Fibroblast of villous mesenchyme (primary cell): ENCODE measurements at places on chromosomes 12 and 14.
A peak's percentile ranks its signal among the peaks of the same experiment; 100 is the strongest.

DNA sequence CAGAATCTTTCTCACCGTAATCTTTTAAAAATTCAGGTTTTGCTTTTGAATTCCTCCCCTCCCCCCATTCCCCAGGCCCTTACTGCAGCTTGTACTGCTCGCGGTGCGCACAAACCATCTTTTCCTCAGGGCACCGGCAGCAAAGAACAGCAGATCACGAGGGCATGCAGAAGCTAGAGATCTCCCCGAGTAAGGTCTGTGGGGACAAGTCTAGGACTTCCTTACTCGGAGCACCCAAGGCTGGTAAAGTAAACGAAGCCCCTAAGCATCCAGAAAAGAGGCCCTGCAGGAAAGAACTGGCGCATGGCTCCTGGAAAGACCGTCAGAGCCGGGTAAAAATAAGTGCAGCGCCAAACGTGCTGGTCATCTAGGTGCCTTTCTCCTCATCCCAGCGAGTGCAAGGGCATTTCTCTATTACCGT is 727 bp downstream of the LDHB start:
- DNase-seq, result peak; percentile 63

GRCh38 chr14:53888535-53889386 is 67.9 kb downstream of the BMP4 start:
- DNase-seq, result no peak

GRCh38 chr14:80924365-80925103 is 17.0 kb downstream of the CEP128 start:
- no peak for DNase-seq

GRCh38 chr14:95444132-95445129 is 72.0 kb downstream of the SYNE3 start:
- no peak for DNase-seq

DNA sequence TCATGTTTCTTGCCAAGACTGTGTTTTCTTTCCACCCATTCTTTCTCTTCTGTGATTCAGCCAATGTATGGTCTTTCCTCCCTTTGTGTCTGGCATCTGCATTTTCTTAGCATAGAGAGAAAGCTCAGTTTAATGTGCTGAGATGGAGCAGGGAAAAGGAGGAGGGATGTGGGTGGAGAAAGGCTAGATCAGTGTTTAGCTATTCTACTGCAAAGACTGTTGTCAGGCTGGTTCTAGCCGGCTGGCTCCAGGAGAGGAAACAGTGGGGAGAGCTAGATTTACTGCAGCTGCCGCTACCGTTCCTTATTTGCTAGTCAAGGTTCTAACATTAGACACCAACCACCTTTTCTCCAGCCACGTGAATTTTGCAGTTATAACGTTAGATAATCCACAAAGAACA is 5.2 kb upstream of the RIMKLB start:
- DNase-seq, result peak; percentile 33

GRCh38 chr12:12470751-12471306 is 91.8 kb downstream of the DUSP16 start:
- DNase-seq, result no peak

DNA sequence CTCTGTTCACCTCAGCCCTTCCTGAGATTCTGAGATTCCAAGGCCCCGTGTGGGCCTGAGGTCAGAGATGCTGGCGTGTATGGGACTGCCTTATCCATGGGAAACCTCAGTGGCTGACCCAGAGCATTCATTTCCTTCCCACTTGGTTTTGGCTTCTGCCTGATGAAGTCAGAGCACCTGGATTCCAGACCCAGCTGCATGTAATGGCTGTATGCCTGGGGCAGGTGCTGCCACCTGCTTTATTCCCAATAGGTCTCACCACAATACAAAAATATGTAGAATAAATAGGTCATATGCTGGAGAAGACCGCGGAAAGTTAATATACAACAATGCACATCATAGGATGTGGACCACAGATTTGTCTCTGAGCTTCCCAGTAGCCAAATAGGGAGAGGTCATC is 25.6 kb downstream of the FIGNL2 start:
- DNase-seq, result no peak

DNA sequence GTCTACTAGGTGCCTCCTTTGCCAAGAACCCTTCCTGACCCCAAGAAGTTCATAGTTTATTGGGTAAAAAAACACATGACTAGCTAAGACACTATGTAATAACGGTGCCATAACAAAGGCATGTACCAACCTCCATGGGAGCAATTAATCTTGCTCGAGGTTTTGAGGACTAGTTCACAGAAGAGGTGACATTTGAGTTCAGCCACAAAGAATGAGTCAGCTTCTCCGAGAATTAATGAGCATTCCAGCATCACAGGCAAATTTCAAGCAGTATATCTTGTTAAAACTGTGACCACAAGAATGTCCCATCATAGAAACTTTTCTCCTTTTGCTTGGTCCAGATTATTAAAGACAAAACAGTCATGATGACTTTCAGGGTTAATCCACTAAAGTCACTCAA is 113.0 kb upstream of the RAP1B start:
- DNase-seq, result peak; percentile 96

- no peak for DNase-seq
Measured at GRCh38 chr14:106549064-106549463, 1022.7 kb downstream of the TMEM121 start.

DNA sequence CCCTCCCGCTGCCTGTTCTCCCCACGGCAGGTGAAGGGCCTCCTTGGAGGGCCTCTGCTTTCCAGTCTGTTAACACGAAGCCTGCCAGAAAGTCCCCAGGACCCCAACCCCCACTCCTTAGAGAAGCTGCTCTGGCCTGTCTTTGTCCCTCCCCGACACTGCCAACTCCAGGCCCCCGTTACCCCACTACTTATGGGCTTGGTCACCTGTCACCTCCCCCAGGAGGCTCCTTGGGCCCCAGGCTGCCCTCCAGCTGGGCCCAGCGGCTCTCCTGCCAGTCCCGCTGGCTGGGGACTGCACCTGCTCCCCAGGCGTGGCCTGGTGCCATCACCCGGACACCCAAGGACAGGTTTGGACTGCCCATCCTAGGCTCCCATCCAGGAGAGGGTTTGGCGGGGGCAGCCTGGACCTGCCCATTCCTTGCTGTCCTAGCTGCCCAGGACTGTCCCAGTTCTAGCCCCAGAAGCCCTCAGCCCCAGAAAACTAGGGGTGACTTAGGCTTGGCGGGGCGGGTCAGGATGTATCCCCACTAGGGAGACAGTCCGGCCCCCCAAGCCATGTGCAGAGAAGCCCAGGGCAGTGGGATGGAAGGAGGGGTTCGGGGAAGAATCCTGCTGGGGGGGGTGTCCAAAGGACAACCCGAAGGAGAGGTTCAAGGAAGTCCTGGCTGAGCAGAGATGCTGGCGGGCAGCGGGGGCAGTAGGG is 155.7 kb upstream of the C14orf180 start:
- no peak for DNase-seq

DNA sequence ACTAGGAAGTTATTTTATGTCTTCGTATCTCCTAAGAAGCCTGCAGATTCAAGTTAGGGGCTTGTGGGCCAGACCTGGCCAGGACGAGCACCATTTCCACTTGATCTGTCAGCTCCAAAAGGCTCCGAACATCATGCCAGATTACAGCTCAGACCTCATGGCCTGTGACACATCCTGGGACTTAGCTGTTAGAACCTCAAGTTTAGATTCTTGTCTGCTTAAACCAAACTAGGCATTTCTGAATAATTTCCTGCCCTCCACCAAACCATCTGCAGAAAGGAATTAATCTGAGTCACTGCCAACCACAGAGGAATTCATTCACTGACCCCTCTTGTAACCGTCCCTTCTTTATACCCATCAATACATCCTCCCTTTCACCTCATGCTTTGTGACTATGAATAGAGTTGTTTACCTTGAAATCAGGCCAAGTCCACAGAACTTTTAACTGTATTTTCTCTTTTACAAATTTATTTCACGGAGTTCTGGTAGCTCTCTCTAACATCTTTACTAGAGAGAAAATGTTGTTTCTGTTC is 120.3 kb downstream of the FBXL14 start:
- peak; percentile 94 for DNase-seq

GRCh38 chr14:81303258-81303935 is 82.6 kb upstream of the GTF2A1 start:
- no peak for DNase-seq

GRCh38 chr12:103350116-103350515 is 145.7 kb downstream of the C12orf42 start:
- DNase-seq, result no peak

- DNase-seq, result no peak
Measured at GRCh38 chr12:104460973-104461698, 4.4 kb downstream of the CHST11 start.

- DNase-seq, result no peak
Measured at GRCh38 chr12:85301051-85301450, 21.0 kb downstream of the ALX1 start.

DNA sequence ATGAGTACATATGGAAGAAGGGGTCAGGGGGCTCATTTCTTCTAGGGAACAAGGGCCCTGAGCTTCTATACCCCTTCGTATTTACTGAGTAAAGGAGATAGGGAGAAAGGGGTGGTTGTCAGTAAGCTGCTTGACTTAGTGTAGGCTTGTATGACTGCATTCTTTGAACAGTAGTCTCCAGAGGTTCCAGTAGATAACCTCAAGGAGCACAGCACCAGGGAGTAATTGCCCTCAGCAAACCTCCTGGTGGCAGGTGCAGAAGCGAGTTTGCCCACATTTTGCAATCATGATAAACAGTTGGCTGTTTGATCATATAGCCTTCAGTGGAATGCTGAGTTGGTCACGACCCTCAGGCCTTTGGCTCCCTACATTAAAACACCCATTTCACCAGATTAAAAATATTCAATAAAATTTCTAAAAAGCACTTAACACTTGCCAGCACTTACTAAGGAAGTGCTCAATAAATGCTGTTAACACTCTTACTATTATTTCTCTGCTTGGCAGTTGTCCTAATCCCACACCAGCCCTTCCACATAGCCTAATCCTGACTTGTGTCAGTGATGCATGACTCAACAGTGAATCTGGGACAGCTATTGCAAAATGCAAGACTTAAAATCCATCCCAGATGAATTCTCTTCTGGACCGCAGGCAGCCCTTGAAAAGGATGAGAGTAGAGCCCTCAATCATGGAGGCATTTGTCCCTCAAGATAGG is 3.7 kb upstream of the DHRS4L2 start:
- DNase-seq, result peak; percentile 97

DNA sequence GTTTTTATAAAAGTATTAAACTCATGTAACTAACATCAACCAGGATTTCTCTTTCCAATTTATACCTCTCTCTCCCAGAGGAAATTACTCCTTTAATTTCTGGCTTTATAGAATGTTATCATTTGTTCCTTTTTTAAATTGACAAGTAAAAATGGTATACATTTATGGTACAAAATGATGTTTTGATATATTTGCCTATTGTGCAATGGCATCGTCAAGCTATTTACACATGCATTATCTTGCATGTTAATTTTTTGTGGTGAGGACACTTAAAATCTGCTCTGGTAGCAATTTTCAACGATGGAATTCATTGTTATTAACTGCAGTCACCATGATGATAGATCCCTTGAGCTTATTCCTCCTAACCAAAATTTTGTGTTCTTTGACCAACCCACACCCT is 149.0 kb upstream of the NAV3 start:
- no peak for DNase-seq

DNA sequence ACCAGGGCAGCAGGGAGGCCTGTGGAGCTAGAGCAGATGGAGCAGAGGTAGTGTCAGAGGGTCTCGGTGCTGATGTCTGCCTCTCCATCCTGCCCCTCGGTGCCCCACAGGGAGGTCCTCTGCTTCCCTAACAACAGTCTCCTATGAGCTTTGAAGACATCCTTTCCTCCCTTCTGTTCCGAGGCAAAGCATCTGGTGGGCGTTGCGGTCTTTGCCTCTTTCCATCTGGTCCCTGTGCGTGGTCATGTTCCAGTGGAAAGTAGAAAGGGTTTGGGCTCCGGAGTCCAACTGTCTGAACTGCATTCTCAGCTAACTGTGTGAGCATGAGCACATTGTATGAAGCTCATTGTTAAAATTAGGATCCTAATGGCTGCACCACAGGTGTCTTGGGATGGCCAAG is 370.6 kb downstream of the AACS start:
- DNase-seq, result no peak

- DNase-seq, result no peak
Measured at GRCh38 chr14:61315313-61315712, 6.1 kb upstream of the PRKCH start.

DNA sequence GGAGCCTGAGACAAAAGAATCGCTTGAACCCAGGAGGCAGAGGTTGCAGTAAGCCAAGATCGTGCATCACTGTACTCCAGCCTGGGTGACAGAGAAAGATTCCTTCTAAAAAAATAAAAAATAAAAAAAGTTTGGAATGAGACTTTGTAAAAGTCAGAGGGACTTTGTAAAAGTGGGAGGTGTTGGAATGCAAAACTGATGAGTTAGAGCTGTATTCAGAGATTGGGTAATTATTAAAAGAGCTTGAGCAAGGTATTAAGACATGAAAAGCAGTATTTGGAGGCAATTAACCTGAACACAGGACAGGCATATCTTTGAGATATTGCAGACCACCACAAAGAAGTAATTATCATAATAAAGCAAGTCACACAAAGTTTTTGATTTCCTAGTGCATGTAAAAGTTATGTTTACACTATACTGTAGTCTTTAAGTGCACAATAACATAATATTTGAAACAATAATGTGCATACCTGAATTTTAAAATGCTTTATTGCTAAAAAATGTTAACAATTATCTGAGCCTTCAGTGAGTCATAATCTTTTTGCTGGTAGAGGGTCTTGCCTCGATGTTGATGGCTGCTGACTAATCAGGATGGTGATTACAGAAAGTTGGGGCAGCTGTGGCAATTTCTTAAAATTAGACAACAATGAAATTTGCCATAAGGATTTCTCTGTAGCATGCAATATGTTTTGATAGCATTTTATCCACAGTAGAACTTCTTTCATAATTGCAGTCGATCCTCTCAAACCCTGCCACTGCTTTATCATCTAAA is 33.1 kb downstream of the PHLDA1 start:
- DNase-seq, result peak; percentile 35

- no peak for DNase-seq
Measured at GRCh38 chr12:39592295-39592694, 27.3 kb downstream of the ABCD2 start.

- DNase-seq, result no peak
Measured at GRCh38 chr14:23077962-23078361, 17.0 kb downstream of the ACIN1 start.

- DNase-seq, result no peak
Measured at GRCh38 chr14:41051801-41052200, 554.9 kb upstream of the LRFN5 start.
